SJSA1 (cell line): ENCODE measurements at places on chromosomes 3 and 15. TPM values are rescaled to one million over a fixed set of nuclear protein-coding genes. Genes with fewer than 3 reads are reported as not detected.

DNA sequence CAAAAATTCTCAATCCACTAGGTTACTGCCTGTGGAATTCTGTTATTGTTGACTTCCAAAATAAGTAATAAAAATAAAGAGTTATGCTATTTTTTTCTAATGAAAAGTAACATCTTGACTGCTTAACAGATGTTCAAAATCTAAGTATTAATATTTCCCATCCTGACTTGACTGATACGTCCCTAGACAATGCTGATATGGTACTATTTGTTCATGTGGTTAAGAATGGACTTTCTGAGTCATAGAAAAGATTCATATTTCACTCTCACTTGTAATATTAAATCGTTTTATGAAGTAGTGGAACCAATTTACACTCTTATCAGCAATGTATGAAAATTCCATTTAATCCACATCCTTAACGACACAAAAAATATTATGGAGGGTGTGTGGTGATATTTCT is 104.8 kb upstream of the PLSCR5 start:
- no peak for DNase-seq

DNA sequence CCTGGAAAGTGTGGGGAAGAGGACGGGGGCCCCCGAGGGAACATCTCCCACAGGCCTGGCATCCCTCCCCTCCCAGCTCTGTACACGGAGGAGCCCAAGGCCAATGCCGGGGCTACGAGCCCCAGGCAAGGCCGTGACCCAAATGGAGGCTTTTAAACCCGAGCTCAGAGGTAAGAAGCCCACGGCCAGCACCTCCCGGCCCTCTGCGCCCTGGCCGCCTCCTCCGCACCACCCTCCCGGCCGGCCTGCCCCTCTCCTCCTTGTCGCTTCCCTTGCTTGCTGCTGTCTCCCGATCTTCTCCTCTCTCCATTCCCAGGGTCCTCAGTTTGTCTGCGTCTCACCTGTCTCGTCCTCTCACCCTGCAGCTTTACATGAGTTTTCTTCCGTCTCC is 1.3 kb downstream of the MUC4 start:
- DNase-seq, result no peak

- no peak for DNase-seq
These were observed 252.7 kb upstream of the ZPLD1 start for GRCh38 chr3:102182162-102182561.

DNA sequence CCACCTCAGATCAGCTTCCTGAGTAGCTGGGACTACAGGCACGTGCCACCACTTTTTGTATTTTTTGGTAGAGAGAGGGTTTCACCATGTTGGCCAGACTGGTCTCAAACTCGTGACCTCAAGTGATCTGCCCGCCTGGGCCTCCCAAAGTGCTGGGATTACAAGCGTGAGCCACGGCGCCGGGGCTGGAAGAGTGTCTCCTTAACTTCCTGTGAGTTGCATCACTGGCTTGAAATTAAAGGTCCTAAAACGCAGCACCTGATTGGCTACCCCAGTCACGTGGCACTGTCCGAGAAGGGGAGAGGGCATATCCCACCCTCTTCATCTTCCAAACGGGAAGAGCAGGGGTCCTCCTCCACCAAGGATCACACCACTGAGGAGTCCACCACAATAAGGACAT is 5.5 kb upstream of the FAM174B start:
- DNase-seq, result no peak

GRCh38 chr3:57135964-57136719 is 29.0 kb downstream of the IL17RD start:
- no peak for DNase-seq

- no peak for DNase-seq
These were observed 111.9 kb downstream of the OXSM start for GRCh38 chr3:25901796-25902195.

POLQ gene
- total RNA-seq, result 8.0 and 9.1 TPM in 2 replicates

DNA sequence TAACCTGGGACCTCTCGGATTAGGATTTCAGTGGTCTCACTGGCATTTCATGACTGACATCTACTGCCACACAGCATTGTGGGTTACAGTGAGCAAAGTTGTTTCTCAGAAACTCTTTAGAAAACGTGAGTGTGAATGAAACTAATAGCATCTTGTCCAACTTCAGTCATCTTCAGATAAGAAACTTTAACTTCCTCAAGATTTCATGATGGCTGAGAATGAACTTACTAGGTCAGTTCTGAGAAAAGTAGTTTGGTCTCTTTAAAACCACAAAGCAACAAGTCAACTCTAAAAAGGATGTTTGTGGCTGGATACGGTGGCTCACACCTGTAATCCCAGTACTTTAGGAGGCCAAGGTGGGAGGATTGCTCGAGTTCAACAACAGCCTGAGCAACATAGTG is 14.2 kb upstream of the HOMER2 start:
- no peak for DNase-seq

DNA sequence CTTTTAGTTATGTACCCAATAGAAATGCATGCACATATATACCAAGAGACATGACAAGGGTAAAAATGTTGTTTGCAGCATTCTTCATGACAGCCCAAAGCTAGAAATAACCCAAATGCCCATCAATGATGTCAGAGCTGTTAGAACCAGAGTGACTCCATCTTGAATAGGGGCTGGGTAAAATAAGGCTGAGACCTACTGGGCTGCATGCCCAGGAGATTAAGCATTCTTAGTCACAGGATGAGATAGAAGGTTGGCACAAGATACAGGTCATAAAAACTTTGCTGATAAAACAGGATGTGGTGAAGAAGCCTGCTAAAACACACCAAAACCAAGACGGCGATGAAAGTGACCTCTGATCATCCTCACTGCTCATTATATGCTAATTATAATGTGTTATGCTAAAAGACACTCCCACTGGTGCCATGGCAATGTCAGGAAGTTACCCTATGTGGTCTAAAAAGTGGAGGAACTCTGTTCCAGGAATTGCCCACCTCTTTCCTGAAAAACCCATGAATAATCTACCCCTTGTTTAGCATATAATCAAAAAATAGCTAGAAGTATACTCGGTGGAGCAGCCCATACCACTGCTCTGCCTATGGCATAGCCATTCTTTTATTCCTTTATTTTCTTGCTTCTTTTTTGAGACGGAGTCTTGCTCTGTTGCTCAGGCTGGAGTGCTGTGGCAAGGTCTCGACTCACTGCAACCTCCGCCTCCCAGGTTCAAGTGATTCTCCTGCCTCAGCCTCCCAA is 32.9 kb downstream of the ZBTB11 start:
- DNase-seq, result no peak

CSNK1G1 gene
- 9.2 and 14.2 TPM in 2 replicates for total RNA-seq

GRCh38 chr15:68055224-68055705 is 1.1 kb downstream of the PIAS1 start:
- no peak for DNase-seq

- no peak for DNase-seq
These were observed 71.7 kb downstream of the CYP19A1 start for GRCh38 chr15:51266656-51267050.

- no peak for DNase-seq
These were observed 156.0 kb downstream of the CACNA1D start for GRCh38 chr3:53650424-53650823.

- DNase-seq, result no peak
These were observed 163.1 kb downstream of the IL1RAP start for GRCh38 chr3:190677001-190677400.

GRCh38 chr3:187889106-187889505 is 143.8 kb upstream of the BCL6 start:
- no peak for DNase-seq

IGF2BP2 gene
- 37.9 and 96.5 TPM in 2 replicates for total RNA-seq

GPR62 gene
- total RNA-seq, result not detected in 2 replicates

- peak; percentile 68 for DNase-seq
These were observed 51.0 kb upstream of the SSR3 start for GRCh38 chr3:156605686-156606605.

OSBPL10 gene
- total RNA-seq, result 5.3 and 6.9 TPM in 2 replicates

- DNase-seq, result no peak
These were observed 387.2 kb upstream of the SGO1 start for GRCh38 chr3:20573175-20573574.

DNA sequence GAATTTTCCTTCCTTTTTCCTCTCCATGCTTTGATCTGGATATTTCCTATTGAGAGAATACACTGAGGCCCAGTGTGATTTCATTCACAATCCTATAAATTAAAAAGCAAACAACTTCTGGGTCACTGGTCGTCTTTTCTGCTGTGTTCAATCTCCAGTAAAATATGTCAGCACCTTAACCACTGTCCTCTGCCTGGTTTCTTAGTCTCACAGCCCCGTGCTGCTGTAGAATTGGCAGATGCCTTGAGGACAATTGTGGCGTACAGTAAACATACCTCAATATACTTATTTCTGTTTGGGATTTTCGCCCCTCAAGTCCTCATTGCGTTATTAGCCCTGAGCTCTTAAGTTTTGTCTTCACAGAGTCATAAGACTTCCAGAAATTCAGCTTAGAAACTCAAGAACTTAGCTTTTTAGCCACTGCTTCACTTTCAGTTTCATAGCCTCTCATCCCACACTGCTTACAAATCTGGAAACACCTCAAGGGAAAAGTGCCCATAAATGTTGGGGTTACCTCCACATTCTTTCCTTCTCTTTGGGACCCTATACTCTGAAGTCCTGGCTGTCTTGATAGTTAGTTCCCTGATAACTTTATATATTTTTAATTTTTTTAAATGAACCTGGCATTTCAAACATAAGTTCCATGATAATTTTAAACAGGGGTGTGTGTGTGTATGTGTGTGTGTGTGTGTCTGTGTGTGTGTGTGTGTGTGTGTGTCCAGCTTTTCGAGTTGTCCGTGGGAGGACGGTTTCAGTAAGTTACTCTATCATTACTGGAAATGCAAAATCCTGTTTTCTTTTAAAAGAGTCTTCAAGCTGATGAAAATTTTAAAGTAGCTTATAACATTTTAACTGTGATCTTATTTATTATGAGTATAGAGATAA is 238.4 kb upstream of the CTDSPL start:
- DNase-seq, result no peak

- DNase-seq, result no peak
These were observed 40.3 kb downstream of the WDR76 start for GRCh38 chr15:43867096-43867495.

DNA sequence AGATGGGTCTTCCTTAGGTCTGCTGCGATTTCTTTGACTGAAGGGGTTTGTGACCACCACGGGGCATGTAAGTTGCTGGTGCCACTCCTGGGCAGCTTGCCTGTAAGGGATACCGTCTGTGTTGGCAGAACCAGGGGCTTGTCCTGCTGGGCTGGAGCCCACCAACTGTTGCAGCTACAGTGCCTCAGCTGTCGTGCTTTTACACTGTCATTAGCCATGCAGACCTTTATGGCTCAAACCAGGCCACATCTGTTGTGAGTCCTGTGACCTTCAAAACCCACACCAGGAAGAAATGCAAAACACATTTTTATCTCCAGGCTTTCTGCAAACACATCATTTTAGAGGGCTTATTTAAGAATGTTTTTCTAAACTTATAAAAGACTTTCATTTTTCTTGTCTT is 168.7 kb downstream of the PTPRG start:
- DNase-seq, result no peak

DNA sequence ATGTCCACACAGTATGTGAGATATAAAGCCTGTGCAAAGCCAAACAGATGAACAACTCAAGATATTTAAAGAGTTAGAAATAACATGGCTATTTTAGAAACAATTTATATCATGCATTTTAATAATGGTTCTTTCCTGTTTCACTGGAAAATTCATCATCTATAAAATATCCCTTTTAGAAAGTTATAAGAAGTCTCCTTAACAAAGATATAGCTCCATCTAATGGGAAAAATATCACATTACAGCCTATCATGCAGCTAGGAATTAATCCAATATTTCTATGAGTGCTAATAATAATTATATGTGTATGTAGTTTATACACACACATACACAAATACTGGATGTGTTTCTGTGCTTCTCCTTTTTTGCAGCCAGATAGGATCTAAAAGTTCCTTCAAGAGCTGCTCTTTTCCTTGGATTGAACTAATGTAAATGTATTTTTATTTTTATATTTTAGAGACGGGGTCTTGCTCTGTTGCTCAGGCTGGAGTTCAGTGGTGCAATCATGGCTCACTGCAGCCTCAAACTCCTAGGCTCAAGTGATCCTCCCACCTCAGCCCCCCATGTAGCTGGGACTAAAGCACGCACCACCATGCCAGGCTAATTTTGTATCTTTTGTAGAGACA is 21.6 kb downstream of the RPL22L1 start:
- no peak for DNase-seq

GOLGA8J gene
- total RNA-seq, result not detected in 2 replicates

SPTSSB gene
- not detected in 2 replicates for total RNA-seq

DNA sequence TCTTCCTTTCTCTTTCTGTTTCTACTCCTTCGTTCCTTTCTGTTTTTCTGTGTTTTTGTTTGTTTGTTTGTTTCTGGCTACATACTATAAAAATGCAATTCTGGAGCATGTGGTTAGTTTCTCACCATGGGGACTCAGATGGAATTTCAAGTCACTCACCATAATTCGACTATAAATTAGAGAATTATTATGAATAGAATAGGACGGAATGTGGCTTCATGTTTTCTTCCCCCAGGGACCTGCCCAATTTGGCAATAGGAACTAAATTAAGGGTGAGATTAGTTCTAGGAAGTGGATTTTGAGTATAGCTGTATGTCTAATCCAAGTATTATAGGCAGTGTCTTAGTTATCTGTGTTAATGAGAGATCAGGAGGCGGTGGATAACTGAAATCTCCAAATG is 96.9 kb downstream of the THSD4 start:
- DNase-seq, result no peak

DNA sequence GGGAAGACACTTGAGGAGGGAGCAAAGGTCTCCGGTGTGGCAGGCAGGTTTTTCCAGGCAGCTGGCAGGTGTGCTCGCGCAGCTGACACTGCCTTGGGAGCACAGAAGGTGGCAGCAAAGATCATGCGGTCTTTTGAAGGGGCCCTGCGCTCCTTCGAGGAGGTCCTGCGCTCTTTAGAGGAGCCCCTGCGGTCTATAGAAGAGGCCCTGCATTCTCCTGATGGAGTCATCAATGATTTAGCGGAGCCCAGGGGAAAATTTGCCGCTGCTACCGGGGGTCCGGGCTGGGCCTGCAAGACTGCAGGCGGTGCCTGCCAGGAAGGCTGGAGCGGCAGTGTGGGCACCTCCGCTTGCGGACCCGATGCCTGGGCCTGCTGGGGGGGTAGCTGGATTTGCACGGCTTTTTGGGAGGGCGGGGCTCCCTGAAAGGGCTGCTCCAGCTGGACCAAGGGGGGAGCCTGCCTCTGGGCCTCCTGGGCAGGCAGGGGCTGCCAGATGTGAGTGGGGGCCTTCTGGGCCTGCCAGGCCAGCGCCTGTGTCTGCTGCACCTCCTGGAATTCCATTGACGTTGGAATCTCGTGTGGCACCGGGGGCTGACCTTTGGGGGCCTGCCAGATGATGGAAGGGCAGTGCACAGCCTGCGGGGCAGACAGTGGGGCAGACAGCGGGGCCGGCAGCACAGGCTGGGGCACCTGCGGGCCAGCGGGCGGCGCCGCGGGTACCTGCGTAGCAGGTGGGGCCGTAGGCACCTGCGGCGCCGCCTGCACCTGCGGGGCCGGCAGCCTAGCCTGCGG is 2.1 kb downstream of the MAGEL2 start:
- DNase-seq, result no peak

- peak; percentile 62 for DNase-seq
These were observed 18.3 kb upstream of the ATP8B4 start for GRCh38 chr15:50137330-50137761.
